H1 (cell line): ENCODE measurements at places on chromosomes 7 and 10.

GRCh38 chr10:129320340-129320739 lies 146.7 kb upstream of the MGMT start:
- no peak for DNase-seq

DNA sequence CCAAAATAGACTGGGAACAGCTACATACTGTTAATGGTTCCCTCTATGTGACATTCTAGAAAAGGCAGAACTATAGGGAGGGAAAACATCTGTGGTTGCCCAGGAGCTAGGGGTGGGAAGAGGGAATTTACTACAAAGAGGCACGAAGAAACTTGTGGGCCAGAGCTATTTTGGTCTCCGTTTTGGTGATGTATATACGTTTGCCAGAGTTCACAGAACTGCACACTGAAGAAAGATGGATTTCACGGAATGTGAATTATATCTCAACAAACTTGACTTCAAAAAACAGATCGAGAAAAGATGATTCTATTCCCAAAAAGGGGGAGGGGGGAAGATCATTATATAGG lies 386 bp upstream of the AS3MT start:
- no peak for DNase-seq

DNA sequence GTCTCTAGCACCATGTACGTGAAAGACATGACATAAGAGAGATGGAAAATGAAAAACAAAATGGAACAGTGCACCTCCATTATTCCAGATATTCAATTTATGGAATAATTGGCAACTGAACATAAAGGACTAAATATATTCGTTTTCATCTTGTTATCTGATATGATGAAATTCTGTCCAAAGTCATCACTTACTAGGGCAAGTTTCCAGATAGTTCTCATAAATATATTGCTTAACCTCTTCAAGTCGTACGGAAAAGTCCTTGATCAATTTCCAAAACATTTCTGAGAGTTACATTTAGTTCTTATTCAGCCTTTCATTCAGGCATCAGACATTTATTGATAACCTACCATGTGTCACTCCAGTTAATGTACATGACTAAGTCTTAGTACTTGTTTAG lies 185.2 kb downstream of the HGF start:
- no peak for DNase-seq

GRCh38 chr10:58063861-58064480 lies 203.7 kb downstream of the IPMK start:
- no peak for DNase-seq

DNA sequence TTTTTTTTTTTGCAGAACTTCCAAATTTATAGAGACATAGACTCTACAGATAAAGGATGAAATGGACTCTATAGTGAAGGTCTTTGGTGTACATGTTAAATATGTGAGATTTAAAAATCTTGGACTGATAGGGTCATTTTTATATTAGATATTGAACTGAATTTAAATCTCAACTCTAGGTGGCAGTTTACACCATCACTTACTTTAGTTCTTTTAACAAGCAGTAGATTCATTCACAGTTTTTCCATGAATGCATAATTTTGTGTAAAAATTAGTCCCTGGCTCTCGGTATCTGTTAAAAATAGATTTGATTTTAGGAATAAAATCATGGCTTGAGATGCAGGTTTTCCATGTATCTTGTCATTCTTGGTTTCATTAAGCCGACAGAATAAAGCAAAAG lies 31.1 kb upstream of the SNX13 start:
- no peak for DNase-seq

DNA sequence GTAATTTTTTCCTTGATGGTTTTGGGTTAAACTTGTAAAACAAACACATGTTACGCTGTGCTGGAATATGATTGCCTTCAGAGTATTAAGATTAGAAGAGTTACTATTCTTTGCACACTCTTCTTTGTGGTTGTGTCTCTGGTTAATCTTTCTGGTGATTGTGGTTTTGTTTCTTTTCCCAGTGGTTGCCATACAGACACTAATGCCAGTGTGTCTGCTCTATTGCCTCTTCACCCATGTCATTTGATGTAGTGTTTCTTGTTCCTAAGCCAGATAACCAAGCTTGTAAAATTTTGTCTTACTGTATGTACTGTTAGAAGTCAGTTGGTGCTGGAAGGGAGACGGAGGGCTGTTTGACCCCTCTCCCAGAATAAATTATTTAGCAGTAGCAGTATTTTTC lies 124.8 kb downstream of the PHTF2 start:
- no peak for DNase-seq

DNA sequence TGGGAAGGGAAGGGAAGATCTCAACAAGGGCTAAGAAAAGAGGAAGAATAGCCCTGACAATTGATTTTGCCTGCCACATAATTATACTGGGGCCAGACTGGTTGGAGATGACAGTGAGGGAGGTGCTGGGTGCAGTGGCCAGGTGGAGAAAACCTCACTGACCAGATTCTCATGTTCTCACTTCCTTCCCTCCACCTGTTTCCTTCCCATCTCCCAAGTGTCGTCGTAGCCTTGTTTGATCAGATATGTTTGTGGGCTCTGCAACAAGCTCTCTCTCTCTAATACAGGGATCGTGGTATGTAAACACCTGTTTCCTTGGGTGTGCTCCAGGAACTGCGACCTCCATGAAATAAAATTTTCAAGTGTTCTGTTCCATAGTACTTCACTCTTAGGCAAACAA lies 60.2 kb downstream of the VCL start:
- no peak for DNase-seq

DNA sequence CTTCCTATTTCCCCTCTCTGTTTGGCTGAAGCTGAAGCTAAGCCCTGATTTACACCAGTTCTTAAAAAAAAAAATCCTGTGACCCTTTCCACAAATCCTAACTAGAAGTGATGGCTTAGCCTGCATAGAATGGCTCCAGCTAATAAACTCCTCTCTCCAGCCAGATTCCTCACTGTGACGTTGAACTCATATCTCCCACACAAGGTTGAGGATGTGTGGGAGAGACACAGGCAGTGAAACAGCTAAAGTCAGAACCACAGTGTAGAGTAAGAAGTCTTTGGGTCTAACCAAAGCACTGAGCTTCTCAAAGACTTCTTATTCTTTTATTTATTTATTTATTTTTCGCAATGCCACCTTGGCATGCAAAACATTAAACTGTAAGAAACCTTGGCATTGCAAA lies 268.3 kb downstream of the SNX13 start:
- DNase-seq: no peak

GRCh38 chr10:22666287-22667092 lies 47.9 kb downstream of the PIP4K2A start:
- DNase-seq: no peak

DNA sequence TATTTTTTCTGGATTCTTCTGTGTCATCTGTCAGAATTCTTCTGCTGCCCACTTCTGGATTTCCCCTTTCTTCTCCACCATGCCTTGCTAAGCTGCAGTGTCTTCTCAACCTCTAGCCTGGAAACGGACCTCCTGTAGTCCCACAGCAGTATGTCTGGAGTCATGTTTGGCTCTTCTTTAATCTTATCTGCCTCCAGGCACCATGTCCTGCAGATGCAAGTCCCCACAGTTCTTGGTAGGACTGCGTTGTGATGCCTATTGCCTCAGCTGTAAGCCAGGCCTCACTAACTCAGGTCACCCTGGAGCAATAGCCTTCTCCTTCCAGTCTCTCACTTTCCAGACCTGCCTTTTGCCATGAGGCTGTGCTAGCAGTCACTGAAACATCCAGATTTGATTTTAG lies 268.3 kb downstream of the POM121L12 start:
- DNase-seq: no peak

- DNase-seq: no peak
Observed at GRCh38 chr7:134649226-134649775, 2.6 kb downstream of the BPGM start.

DNA sequence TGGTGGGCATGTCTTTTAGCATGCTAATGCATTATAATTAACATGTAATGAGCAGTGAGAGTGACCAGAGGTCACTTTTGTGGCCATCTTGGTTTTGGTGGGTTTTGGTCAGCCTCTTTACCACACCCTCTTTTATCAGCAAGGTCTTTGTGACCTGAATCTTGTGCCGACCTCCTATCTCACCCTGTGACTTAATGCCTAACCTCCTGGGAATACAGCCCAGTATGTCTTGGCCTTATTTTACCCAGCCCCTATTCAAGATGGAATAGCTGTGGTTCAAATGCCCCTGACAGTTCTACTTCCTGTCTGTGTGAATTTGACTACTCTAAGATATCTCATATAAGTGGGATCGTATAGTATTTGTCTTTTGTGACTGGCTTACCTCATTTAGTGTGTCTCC lies 85.1 kb downstream of the EEPD1 start:
- no peak for DNase-seq

- no peak for DNase-seq
Observed at GRCh38 chr7:42639930-42640329, 271.9 kb downstream of the C7orf25 start.

- no peak for DNase-seq
Observed at GRCh38 chr7:155198901-155199845, 98.5 kb upstream of the INSIG1 start.

GRCh38 chr10:10892290-10892875 lies 125.3 kb upstream of the CELF2 start:
- DNase-seq: no peak

DNA sequence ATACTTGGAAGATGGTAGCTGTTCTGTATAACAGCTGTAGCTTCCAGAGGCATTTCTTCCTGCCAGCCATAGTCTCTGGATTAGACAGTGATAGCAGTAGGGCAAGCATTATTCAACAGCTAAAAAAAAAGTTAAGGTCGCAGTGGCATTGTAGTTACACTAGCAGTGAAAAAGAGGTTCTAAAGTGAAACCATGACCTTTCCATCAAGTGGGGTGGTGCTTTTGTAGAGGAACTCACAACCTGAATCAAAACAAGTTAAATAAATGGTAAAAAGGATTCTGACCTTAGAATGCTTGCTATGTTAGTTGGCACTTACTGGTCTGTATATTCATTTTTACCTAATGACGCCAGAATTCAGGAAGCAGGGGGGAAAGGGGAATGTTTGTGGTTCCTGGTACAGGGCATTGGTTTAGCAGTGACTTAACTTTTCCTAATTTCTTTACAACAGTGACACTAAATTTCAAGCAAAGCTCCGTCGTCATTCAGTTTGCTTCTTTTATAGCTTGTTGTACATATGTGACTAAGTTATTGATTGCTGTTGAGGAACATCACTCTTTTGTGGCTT lies 55.0 kb downstream of the GBF1 start:
- DNase-seq: no peak

- no peak for DNase-seq
Observed at GRCh38 chr10:32141018-32141807, 85.0 kb upstream of the KIF5B start.

- DNase-seq: no peak
Observed at GRCh38 chr7:27958933-27959548, 219.1 kb downstream of the TAX1BP1 start.

GRCh38 chr7:55500117-55500756 lies 72.1 kb downstream of the VOPP1 start:
- no peak for DNase-seq

DNA sequence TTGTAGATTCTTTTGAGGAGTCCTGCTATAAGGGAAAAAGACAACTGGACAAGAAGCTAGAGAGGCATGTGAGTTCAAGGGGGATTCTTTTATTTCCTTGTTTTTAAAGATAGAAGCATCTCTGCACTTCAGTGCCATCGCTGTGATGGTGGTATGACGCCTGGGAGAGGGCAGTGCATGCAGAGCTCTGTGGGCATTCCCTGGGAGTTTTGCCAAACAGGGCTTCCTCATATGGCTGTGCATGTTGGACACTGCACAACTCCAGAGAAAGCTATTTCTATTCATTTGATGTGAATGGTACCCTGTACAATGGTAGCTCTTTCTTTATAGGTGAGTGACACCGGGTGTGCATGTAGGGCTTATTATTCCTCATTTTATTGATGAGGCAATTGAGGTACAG lies 599.5 kb upstream of the DPP6 start:
- DNase-seq: no peak

DNA sequence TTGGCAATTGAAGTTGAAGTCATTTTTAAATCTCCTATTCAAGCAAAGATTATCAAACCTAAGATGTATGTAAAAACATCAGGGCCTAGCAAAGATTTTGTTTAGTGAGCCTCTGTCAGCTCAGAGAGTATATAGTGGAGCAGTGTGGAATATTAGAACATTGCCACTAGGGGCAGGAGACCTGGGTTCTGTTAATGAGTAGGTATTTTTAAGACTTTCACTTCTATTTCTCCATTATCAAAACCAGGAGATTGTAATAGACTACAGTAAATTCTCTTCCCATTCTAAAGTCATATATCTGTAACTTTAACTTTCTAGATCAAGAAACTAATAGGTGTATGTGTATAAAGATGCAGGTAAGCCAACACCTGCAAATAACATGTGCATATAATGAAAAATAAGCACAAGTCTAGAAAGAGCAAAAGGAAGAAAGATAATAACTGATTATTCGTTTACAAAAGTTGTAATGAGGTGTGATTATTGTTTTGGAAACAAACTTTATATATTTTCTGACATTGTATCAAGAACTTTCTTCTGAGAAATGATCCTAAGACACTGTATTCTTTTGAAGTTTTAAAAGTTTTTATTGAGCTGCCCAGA lies 64.4 kb downstream of the KCND2 start:
- DNase-seq: no peak

GRCh38 chr7:81457852-81458522 lies 311.9 kb downstream of the HGF start:
- no peak for DNase-seq

DNA sequence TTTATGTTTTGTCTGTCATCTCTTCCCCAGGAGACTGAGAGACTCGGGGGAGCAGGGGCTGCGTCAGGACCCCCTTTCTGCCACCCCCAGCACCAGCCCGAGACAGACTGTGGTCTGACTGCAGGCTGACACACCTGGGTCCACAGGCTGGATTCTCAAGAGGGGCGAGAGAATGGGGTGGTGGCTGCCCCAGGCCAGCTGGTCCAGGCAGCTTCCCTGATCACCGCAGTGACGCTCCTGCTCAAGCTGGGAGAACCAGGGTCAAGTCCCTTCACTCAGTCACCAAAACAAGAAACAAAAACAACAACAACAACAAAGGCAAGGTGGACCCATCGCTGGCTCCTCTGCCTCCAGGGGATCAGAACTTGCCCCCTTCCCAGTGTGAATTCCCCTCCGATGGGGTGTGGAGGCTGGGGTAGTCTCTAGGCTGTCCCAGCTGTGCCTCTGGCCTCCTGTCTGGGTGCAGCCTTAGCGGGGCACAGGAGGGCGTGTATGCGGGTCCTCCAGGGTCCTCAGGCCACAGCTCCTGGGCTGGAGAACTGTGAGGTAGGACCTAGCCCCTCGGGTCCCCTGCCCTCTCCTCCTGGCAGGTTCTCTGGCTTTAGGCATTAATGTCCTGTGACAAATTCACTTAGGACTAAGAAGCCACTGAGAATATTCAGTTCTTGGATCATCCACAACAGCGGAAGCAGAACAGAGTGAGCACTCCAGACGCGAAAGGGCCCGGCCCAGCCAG lies 40.6 kb downstream of the PRKAG2 start:
- DNase-seq: no peak

GRCh38 chr10:18268005-18268404 lies 127.8 kb downstream of the CACNB2 start:
- DNase-seq: no peak

- DNase-seq: no peak
Observed at GRCh38 chr7:92639213-92639896, 49.2 kb upstream of the FAM133B start.

- no peak for DNase-seq
Observed at GRCh38 chr10:72277340-72277995, 3.7 kb downstream of the DDIT4 start.

- DNase-seq: no peak
Observed at GRCh38 chr7:47423196-47423595, 158.7 kb downstream of the TNS3 start.
